Uterus (tissue), 4 donors: ENCODE measurements at places on chromosomes 3 and 15.

DNA sequence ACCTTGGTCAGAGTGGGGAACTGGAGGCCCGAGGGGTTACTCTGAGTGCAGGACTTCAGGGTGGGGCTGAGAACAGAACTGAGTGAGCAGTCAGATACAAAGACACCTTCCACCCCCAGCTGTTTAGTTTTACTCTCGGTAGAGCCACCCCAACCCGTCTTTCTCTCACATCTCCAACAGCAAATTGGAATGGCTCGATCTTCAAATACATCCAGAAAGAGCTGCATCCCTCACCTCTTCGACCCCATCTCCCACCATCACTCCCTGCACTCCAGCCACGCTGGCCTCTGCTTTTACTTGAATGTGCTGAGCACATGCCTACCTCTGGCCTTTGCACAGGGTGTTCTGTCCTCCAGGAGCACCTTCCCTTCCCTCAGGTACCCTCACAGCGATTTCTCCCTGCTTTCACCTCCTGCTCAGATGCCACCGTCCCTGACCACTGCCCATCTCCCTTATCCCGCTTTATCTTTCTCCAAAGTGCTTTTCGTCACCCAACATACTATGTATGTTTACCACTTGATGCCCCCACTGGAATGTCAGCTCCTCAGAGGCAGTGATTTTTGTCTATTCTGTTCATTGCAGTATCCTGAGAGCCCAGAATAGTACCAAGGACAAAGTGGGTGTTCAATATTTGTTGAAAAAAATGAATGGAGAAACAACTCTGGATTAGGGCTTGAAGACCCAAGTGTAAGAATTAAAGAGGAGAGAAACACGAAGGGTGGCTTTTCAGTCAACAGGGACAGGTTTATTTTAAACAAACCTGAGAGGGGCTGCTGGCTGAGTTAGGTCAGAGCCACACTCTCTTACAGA lies 4.4 kb downstream of the CHCHD4 start:
- no peak for DNase-seq

DNA sequence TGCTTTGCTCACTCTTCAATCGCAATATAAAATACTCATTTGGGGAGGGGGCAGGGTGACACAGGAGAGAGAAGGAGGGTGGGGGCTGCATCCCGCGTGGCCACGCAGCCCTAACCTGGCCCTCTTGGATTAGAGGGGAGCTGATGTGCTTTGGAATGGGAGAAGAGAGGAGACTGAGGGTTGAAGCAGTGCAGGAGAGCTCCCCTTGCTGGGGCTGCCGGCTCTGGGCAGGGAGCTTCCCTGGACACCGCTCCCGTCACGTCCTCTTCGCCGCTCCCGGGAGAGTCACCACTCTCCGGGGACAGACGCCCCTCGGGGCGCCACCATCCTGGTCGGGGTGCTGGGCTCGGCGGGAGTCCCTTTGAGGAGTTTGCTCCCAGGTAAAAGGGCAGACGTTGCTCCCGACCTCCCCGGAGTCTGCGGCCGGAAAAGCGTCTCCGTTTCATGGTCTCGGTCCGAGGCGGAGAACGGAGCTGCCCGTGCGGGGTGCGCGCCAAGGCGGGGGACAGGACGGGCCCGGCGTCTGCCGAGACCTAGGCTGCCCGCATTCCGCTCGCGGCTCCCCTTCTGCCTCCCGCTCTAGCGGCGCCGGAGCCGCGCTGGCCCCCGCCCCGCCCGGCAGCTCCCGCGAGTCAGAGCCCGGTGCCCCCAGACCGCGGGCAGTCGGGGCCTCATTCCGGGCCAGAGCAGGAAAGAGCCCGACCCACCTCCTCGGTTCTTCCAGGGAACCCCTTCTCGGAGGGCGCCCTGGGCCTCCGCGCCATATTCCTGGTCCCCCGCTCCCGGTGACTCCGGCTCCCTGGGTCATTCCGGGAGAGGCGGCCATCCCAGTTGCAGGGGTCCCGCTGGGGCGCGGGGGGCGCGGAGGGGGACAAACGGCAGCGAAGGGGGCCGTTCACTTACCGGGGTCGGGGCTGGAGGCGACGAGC lies 603 bp downstream of the SLC7A14 start:
- DNase-seq: no peak

DNA sequence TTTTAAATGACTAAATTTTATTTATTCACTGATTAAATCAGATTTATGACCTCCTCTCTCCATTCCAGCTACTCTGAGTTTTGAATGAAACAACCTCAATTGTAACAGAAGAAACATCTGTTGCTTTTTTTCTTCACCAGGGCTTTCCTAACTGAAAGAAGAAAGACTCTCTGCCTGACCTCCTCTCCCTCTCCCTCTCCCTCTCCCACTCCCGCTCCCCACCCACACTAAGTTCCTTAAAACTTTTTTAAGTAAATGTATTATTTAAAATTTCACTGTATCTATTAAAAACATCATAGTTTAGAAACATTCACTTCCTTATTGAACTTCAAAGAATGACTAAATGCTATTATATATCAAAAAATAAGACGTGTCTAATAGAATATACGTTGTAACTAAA lies 122.0 kb downstream of the TFDP2 start:
- no peak for DNase-seq

GRCh38 chr3:170621256-170621655 lies 35.4 kb upstream of the SLC7A14 start:
- no peak for DNase-seq

- no peak for DNase-seq
These were observed 292.1 kb downstream of the SATB1 start for GRCh38 chr3:18132991-18133390.
